ENCODE measurements at places on chromosomes 7 and 10.

DNA sequence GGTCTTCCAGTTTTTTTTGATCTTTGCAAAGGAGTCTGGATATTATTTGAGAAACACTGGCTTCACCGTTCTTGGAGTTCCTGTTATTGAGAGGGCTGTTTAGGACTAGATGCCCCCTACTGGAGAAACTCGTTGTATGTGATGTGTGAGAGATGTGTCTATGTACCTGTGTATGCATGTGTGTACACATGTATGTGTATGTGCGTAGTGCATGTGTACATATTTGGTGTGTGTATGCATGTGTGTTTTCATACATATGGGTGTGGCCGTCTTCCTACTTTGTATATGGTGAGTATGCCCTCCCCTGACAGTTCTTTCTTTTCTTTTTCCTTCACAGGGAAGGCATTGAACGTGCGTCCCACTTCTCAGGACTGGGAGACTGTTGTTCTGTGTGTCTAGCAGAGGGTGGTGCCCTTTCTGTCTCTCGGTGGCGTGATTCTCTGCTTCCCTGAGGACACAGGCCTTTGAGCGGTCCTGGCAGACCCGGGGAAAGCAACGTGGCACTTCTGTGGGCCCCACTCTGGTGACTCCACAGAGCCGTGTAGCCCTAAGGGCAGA, 3.0 kb upstream of the CALHM3 start:
- DNase-seq = no peak

- DNase-seq = no peak
Observed at GRCh38 chr7:44145479-44145968, 4.4 kb upstream of the MYL7 start.

DNA sequence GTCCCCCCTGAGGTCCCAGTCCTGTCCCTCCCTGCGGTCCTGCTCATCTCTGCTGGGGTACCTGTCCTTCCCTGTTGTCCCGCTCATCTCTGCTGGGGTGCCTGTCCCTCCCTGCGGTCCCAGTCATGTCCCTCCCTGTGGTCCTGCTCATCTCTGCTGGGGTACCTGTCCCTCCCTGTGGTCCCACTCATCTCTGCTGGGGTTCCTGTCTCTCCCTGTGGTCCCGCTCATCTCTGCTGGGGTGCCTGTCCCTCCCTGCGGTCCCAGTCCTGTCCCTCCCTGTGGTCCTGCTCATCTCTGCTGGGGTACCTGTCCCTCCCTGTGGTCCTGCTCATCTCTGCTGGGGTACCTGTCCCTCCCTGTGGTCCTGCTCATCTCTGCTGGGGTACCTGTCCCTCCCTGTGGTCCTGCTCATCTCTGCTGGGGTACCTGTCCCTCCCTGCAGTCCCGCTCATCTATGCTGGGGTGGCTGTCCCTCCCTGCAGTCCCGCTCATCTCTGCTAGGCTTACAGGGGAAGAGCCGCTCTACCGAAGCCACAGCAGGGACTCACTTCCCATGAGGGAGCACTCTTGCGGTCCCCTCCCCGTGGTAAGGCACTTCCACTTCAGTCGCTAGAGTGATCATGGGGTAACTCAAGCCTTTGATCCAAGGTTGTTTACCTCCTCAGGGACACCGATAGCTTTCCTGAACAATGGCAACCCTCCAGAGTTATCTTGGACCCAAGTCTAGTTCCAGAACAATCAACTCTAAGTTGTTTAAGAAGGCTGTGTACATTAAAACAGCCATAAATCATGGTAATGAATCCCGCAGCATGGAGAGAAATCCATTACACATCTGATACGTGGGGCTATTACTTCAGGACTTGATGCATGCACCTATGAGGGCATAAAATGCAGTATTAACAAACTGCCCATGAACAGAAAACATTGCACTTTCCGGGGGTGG, 46.8 kb upstream of the MNX1 start:
- no peak for DNase-seq

DNA sequence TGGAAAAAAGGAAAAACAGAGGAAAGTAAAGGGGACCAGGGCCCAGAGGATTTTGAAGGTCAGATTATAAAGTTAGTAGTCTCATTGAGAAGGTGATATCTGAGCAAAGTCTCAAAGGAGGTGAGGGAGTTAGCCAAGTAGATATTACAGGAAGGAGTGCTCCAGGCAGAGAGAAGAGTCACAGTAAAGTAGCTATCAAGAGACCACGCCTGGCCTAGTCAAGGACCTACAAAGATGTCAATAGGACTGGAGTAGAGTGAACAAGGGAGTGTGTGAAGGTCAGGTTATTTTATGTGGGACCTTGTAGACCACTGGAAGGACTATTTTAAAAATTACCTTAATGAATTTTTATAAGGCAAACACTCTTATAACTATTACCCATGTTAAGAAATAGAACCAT, 64.8 kb downstream of the TPST1 start:
- DNase-seq = no peak

- DNase-seq = no peak
Observed at GRCh38 chr7:19066170-19066569, 51.3 kb downstream of the TWIST1 start.

- no peak for DNase-seq
Observed at GRCh38 chr7:14381936-14382335, 392.5 kb upstream of the ETV1 start.

- no peak for DNase-seq
Observed at GRCh38 chr7:1114088-1114487, 26.2 kb downstream of the GPER1 start.

DNA sequence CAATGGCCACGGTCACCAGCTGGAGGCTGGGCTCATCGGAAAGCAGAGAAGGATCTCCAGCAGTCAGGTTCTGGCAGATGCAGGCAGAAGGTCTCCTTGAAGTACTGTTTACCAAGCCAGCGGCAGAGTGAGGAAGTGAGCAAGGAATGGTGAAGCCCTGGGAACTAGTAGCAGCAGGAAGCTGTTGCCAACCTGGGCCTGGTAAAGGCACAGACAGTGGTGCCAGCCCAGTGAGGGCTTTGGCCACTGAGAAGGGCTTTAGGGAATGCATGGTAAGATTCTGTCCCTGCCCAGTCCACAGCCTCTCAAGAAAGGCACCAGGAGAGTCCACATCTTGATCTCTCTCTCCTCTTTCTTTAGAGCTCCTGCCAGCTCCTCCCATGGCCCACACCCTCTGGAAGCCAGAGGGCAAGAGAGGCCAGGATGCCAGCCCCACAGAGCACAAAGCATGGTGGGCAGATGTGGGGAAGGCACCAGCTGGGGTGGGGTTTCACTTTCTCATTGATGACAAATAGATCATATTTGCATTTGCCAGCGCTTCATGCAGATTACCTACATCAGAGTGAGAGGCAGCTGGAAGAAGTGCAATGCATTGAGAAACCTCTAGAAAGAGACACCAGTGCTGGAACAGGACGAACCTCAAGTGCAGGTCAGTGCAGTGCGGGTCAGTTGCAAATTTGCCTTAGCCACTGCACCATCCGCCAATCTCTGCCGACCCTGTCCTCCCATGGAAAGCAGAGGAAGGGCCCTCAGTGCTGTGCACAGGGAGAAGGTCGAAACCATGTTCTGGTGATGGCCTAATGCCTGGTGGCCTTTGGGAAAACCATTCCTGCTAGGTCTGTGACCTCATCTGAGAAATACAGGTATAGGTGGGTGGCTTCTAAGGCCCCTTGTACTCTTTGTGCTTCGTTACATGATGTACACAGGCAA, 667.8 kb upstream of the MKI67 start:
- DNase-seq = no peak

DNA sequence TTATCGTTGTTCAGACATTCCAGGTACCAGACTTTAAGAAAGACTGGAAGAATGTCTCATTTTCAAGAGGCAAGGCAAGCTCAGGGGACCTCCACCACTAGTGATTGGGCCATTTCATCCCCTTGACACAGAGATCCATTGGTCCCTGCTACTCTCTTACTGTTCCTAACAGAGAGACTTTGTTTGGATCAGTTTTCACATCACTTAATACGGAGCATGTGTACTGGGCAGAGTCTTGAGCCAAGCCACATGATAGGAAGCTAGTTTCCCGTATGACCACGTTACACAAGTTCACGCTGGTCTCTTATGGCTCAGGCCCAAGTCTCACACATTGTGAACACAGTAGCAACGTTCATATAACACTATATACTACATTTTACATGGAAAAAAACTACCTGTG, 269.9 kb downstream of the BAMBI start:
- DNase-seq = no peak

DNA sequence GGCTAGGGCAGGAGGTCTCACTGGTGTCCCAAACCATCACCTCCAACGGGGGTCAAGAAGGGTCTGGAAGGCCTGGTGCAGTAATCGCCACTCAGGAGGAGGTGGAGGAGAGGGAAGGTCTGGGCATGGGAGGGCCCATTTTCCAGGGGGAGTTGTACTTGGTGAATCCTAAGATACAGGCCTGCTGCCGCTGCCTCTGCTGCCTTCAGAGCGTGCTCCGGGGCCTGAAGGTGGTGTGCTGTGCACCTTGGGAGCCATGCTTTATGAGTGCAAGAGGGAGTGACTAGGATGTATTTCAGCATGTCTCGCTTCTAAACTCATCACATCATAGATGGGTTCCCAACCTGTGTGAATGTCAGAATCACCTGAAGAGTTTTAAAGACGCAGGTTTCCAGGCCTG, 78.2 kb downstream of the GLRX3 start:
- DNase-seq = no peak

- DNase-seq = no peak
Observed at GRCh38 chr7:6251653-6252052, 20.8 kb downstream of the CYTH3 start.

DNA sequence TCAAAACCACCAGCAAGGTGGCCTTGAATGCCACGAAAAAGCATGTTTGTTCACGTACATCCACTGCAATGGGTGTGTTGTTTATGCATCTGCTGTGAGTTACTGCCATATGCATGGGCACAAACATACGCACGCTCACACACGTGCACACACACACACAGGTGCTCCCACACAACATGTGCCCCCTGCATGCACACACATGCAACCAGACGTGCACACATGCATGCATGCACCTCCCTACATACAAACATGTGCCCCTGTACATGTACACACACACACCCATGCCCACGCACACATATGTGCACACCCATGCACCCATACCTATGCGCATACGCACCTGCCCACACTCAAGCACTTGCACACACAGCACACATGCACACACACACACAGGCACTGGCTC, 10.1 kb upstream of the DMBT1 start:
- DNase-seq = no peak

GRCh38 chr10:129885526-129885925, 78.5 kb downstream of the EBF3 start:
- no peak for DNase-seq

DNA sequence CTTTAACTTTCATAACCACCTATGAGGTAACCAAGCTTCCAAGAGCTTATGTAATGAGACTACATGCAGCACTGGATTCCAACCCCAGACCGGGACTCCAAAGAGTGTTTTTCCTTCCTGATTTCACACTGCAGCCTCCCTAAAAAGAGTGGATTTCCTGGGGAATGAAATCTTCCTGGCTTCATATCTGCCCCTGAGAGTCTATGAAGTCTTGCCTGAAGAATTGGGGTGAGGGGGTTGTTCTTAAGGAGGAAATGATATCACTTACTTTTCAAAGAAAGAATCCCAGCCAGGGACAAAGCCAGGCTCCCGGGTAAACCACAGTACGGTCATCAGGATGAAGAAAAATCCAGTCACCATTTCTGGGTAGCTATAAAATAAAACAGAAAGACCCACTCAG, 29.7 kb downstream of the STMP1 start:
- no peak for DNase-seq

DNA sequence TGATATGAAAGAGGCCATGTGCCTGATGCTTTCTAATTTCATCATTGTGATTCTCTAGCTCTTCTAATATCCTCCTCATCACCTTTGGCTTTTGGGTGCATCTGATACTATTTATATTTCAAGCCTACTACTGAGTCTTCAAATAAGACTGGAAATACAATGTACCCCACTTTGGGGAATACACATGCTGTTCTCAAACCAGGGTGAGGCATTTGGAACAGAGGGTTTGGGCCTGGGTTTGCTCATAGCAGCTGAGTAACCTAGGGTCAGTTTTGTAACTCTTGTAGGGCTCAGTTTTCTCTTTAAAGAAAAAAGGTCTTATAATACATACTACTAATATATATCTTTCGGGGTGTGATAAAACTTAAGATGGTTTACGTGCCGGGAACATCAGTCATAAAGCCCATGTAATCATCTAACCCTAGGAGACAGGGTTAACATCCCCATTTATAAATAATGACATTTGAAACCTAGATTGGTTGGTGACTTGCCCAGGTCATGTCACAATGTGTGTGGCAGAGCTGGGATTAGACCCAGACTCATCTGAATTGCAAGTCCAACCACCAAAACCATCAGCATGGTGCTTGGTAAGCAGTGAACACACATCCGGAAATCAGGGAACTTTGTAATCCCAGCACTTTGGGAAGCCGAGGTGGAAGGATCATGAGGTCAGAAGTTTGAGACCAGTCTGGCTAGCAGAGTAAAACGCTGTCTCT, 23.0 kb downstream of the AKR1B15 start:
- DNase-seq = no peak

DNA sequence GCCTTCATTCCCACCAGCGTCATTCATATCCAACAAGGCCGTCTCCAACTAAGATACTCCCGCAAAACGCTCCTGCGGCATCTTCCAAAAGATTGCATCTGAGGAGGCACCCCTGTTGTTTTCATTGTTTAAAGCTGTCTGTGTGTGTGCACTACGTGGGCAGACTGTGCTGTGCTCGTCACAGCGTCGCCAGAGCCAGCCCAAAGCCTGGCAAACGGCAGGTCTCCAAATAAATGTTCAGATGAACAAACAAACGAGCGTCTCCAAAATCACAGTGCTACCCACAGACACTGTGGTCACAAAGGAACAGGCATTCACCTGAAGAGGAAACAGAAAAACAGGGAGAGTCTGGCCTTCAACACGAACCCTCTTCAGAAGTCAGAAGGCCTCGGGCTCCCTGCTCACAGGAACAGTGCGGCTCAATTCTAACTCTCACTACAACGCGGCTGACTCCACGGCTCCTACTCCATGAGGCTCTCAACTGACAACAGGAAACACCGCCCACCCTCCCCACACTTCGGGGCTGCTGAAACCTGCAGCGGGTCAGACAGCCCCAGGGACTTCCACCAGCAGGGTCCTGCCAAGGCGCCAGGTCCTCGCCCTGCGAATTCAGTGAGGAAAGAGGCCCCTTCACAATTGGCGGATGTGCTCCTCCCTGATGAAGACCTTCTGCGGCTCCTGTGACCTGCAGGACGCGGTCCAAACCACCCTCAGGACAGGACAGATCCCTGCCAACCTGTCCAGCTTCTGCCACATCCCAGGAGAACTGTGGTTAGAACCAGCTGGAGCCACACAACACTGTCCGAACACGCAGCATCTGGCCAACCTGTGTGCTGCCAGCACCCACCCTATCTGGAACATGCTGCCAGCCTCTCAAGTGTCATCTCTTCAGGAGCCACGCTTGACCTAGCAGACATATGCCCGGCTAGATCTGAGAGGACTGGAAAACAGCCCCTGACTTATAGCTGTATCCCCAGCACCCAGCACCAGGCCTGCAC, 36.1 kb downstream of the MAD1L1 start:
- DNase-seq = no peak

GRCh38 chr10:133141144-133141957, 18.7 kb upstream of the KNDC1 start:
- DNase-seq = no peak

DNA sequence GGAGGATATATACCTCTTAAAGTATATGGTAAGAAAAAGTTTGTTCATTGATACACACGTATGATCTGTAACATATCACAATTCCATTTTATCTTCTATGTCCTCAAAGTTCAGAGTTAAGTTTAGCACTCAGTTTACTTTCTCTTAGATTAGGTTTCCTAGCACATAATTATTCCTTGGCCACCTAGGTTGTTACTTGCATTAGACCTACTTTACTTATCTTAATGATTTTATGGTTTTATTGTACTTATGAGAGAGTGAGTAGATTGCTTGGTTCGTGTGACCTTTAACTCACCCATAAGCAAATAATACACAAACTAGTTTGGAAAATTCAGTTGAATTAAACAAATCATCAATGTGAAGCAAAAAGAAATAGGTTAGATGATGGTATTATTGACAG, 33.9 kb upstream of the SP4 start:
- DNase-seq = no peak

Data from kidney epithelial cell (primary cell).